GM06990 (cell line): ENCODE measurements at places on chromosomes 3 and 15.

DNA sequence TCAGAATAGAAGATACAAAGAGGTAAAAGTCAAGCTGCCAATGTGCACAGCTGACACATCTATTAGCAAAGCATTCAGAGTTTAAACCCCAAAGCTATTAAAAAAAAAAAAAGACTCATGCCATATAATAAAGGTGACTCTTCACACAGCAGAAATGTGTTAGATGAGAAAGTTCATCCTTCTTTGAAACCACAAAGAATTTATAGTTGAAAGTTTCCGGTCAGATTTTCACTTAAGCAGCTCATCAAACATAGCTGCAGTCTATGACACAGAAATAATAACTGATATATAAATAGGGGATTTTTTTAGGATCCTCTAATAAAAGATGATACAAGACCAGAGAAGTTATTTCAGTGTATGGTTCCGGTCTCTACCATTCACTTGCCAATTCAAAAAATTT, 76.6 kb downstream of the WWTR1 start:
- DNase-seq: no peak

- DNase-seq: peak; percentile 20
Observed at GRCh38 chr15:37015451-37015850, 84.9 kb downstream of the MEIS2 start.

- DNase-seq: no peak
Observed at GRCh38 chr3:180073561-180073960, 36.8 kb upstream of the PEX5L start.

- DNase-seq: no peak
Observed at GRCh38 chr3:124845406-124845805, 41.8 kb downstream of the ITGB5 start.

DNA sequence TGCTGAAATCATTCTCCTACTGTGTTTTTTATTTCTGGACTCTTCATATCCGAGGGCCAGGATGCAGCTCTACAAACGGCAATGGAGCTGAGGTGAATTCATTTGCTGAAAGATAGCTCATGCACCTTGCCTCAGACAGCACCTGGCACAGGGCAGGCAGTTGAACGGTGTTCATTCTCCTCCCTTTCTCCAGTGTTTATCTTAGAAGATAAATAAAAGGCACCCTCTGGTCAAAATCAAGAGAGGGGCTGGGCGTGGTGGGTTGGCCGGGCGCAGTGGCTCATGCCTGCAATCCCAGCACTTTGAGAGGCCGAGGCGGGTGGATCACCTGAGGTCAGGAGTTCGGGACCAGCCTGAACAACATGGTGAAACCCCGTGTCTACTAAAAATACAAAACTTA, 79.3 kb upstream of the LMOD3 start:
- no peak for DNase-seq

GRCh38 chr15:65379986-65380385, 2.2 kb upstream of the IGDCC3 start:
- DNase-seq: no peak

DNA sequence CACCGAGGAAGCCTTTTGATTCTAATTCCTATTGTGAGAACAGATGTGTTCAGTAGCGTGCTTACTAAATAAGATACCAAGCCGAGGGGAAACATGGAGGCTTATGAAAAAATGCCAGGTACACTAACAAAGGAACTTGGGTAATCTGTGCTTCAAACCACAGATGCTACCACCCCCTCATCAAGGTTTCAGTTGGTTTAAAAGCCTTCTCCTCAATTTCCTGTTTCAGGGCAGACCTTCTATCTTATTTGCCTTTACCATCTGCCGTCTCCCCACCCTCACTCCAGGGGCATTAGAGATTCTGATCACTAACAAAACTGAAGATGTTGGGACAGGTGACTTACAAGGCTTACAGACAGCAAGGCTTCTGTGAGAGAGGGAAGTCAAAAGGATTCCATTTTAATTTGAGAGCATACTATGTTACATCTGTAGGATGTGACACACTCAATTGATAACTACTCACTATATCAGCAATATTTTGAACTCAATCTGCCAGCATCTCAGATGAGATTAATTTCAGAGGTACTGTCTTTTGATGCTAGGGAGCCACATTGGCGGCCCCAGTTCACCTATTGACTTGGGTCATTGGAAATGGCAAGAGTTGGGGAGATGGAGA, 60.6 kb upstream of the PLCL2 start:
- peak; percentile 58 for DNase-seq

DNA sequence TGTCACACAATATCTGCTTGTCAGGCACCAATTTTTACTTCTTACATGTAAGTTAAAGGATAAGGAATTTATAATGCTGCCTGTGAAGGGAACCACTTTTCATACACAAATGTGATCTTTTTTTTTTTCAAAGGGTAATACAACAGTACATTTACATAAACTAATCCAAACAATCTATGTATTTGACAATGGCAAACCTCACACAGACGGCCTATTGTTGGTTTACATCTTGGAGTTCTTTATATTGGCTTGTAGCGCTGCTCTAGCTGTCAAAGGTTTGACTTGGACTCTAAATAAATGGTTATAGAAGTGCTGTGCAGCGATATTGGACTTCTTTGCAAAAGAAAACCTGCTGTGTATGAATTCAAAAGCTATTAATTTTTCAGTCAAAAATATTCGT, 598.0 kb downstream of the FOXP1 start:
- DNase-seq: no peak

- DNase-seq: peak; percentile 61
Observed at GRCh38 chr15:77014132-77015081, 19.5 kb downstream of the PSTPIP1 start.

- no peak for DNase-seq
Observed at GRCh38 chr3:192710366-192710765, 17.0 kb downstream of the FGF12 start.

DNA sequence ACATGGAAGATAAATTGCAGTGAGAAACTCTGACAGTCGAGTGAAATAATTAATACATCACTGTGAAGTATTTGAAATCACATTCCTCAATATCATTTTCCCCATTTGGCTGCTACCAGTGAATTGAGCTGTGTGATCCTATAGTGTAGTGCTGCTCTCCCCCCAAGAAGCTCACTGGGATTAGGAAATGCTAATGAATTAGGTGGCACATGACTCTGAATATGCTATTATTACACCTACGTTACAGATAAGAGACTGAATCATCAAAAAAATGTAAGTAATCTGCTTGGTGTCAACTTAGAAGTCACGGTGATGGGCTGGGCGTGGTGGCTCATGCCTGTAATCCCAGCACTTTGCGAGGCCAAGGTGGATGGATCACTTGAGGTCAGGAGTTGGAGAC, 34.7 kb upstream of the SYNM start:
- DNase-seq: no peak

DNA sequence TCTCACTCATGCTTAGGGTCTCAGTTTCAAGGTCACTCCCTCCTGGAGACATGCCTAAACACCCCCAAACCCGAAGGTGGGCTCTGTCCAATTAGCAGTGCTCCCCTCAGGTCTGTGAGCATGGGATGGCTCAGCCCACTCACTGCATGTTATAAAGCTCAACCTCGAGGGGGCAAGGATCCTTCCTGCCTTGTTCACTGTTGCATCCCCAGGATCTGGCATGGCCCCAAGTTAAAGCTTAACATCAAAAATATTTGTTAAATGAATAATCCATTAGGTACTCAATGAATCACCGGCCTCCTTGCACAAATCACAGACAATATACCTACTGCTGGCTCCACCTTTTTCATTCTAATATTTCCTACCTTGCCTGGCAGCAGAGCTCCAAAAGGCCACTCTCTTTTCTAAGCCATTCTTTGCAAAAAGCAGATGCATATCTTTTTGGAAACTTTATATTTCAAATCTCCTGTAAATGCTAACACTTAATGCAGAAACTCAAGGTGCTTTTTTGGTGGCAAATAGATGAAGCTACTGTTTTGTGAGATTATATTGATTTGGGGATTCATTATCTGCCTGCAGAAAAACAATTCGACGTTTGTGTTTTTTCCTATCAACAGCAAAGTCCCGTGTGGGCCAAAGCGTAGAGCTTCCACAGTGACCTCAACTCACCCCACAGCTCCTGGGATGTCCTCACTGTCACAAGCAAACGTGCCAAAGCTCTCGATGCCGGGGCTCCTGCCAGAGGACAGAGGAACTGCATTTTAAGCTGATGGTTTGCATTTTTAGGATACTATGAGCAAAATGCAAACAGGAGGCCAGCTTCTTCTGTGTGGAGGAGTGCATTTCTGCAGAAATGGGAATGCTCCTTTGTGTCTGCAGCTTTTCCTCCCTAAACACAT, 35.4 kb downstream of the PCOLCE2 start:
- no peak for DNase-seq

DNA sequence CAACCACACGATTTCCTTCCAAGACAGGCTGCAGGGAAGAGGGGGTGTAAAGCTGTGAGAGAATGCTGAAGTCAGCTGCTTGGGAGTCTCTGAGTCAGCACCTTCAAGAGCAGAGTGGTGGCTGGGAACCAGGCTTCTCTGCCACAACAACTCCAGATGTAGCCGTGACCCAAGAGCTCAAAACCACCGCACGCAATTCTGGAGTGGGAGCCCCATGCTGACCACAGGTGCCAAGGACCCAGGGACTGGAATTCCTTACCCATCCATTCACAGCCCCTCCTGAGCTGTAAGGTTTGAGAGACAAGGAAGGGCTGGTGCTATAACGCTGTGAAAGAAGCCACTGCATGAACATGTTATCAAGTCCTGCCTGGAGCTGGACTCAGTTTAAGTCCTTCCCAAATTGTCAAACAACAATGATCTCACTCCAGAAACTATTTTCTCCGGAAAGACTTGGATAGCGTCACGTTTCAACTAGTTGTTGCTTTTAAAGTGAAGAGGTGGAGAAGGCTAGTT, 61.4 kb downstream of the UMPS start:
- no peak for DNase-seq

GRCh38 chr3:66483409-66483906, 17.4 kb downstream of the LRIG1 start:
- DNase-seq: no peak

GRCh38 chr3:112623717-112624116, 17.2 kb downstream of the CCDC80 start:
- DNase-seq: no peak

DNA sequence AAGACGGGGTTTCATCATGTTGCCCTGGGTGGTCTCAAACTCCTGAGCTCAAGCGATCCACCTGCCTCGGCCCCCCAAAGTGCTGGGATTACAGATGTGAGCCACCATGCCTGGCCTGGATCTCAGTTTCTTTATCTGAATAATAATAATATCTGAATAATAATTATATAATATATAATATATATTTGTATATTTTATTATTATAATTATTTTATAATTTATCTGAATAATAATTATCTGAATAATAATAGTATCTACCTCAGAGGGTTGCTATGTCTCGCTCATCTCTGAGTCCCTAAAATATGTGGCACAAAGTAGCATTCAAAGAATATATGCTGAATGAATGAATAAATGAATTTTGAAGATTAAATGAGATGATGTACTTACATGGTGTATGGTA, 44.8 kb downstream of the TMEM40 start:
- no peak for DNase-seq

GRCh38 chr3:179958143-179958542, 78.6 kb downstream of the PEX5L start:
- no peak for DNase-seq

DNA sequence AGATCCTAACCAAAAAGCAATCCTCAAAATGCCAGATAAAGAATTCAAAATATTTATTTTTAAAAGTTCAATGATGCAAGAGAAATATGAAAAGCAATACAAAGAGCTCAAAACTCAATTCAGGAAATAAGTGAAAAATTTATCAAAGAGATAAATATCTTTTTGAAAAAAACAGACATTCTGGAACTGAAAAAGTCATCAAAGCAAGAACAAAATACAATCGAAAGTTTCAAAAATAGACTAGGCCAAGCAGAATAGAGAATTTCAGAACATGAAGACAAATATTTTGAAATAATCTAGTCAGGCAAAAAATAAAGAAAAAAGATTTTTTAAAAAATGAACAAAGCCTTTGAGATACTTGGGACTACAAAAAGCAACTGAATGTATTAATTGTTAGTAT, 83.4 kb upstream of the STT3B start:
- DNase-seq: peak; percentile 16
